ENCODE measurements at places on chromosomes 7 and 10.

- no peak for DNase-seq
Observed at GRCh38 chr10:102945962-102946361, 27.9 kb downstream of the CNNM2 start.

GRCh38 chr7:155576900-155577508, 30.6 kb upstream of the CNPY1 start:
- DNase-seq: no peak

- DNase-seq: no peak
Observed at GRCh38 chr7:93043385-93043985, 74.3 kb downstream of the SAMD9 start.

DNA sequence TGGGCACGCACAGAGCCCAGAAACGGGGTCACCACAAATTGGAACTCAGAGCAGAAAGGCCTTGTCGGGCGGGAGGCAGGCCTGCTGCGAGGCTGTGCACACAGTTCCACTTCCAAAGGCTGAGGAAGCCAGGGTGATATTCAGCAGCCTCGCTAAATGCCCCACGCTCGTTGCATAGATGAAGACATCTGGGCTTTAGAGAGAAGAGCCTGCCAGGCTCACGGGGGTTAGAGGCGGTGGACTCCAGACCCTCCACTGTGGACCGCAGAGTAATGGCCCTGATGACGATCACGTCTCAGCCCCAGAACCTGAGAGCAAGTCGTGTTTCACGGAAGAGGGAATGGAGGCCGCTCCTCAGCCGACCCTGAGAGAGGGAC, 104.2 kb downstream of the DNAJB6 start:
- no peak for DNase-seq

GRCh38 chr10:17021656-17022465, 107.8 kb downstream of the CUBN start:
- DNase-seq: no peak

GRCh38 chr7:22854158-22855048, 31.8 kb upstream of the TOMM7 start:
- DNase-seq: peak; percentile 57

DNA sequence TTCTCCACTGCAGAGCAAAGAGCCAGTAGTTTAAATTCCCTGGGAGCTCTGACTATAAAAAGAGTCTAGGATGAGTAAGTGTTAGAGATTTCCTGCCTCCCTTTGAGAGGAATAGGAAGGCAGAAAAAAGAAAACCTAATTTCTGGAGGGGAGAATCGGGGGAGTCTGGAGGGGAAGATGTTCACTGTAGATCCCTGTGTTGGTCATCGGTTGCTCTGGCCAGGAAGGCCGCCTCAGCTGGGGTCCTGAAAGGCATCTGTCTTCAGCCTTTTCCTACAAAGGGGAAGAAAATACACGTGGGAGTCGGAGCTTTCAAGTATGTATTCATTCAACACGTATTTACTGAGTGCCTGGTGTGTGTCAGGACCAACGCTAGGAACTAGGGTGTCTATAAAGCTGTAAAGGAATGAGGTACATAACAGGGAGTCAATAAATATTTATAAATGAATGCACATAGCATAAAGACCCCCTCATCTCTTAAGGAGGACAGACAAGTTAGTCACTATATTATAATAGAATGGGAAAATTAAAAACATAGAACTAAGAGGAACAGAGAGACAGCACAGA, 101.1 kb downstream of the ICA1 start:
- no peak for DNase-seq
